Stimulated activated CD8-positive, alpha-beta memory T cell treated with anti-CD3 and anti-CD28 coated beads, Interleukin-7, amount 100 ng/mL, for 1 hour (primary cell): ENCODE measurements at places on chromosomes 5 and 9.

DNA sequence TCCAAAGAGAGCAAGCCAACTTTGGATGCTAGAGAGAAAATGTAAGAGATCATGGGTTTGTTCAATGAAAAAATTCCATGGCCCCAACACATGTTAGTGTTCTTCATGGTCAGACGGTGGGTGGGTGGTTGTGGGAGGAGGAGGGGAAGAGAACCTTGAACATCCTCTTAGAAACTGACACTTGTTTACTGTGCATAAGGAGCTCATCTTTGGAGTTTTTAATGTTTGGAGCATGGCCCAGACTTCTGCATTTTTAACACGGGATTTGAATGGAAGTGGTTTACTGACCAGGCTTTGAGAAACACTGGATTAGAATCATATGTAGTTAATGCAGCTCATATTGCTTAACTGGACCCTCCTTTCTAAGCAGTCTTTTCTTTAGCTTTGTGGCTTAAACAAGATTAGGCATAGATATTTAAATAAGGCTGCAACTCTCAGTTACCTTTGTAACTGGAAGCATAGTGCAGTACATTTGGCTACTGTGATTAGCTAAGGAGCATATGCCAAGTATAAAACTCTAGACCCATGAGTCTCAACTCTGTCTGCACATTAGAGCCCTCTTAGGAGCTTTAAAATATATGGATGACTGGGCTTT lies 60.1 kb downstream of the FOCAD start:
- no peak for DNase-seq

GRCh38 chr5:65474130-65474711 lies 7.5 kb downstream of the ADAMTS6 start:
- no peak for DNase-seq

- no peak for DNase-seq
These were observed 229.7 kb downstream of the MRPS30 start for GRCh38 chr5:45038366-45038987.

DNA sequence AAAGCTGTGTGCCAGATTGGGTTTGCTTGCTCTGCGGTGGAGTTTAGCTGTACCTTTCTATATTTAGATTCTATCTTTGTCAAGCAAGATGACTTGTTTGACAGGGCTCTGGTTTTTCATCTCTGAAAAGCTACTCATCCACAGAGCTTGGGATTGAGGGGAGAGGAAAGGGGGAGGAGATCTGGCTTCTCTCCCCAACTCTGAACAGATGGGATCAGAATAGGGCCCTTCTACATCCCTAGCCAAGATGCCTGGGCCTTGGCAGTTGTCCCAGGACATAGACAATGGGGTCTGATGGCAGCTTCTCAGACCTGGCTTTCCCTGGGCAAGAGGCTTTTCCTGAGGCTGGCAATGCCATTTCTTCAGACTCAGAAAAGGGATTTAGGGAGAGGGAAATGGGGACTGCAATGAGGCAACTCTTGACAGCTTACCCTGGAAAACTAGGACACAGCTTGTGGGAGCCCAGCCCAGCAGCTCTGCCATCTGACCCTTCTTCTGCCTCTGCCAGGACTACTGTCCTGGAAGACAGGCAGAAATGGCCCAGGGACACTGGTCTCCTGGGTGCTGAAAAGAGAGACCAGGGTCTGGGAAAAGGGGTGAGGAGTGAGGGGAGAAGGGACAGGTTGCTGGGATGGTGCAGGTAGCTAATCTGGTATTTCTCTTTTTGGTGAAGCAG lies 50.2 kb upstream of the ASTN2 start:
- no peak for DNase-seq

GRCh38 chr9:87844506-87844905 lies 38.2 kb upstream of the SPATA31E1 start:
- DNase-seq: no peak

DNA sequence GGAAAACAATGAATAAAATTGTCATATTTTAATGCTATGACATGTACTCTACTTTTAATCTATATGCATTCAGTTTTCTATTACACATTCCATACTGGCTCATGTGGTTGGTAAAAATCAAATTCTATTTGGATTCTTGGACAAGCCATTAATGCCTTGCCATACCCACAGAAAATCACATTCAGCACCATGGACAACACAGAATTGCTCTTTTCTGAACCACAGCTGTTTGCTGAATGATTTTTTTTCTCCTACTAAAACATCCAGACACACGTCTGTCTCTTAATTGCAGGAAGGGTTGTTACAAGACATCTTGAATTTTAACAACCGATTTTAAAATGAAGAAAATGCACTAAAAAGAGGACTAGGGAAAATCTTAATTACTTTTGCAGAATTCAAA lies 675.6 kb downstream of the BRINP1 start:
- no peak for DNase-seq

DNA sequence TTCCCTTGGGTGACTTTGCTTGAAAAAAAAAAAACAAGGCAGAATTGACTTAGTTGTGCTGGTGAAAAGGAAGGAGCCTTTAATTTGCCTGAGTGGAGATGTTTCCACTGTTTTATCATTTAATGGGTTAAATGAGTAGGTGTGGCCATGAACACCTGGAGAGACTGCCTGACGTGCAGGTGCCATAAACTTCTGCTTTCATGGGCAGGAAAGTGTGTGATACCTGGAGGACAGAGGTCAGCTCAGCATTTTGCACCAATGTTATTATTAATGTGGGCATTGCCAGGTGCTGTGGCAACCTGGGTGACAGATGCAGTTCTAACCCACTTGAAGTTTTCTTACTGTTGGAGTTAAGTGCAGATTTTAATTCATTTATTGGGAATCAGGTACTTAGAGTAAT lies 145.4 kb downstream of the CD180 start:
- no peak for DNase-seq

DNA sequence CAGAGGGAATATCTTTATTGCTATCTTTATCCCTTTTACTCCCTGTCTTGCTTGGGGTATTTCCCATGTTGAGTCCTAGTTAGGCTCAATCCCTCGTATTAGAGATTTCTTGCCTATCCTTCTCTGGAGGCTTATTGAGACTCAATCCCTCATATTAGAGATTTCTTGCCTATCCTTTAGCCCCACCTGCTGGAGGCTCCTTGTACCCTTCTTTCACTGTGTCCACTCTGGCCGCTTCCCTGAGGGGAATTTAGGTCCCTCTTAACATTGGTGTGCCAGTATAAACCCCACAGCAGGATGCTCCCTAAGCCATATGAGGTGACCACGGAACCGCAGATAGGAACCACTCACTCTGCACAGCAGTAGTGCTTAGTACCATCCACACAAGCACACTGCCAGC lies 110.7 kb upstream of the MAMDC2 start:
- no peak for DNase-seq

GRCh38 chr5:73376618-73377170 lies 71.9 kb downstream of the FOXD1 start:
- no peak for DNase-seq
